ENCODE measurements at places on chromosomes 13 and 19.

- DNase-seq = peak; percentile 81
These were observed at the start of gene CLIP3 for GRCh38 chr19:36032251-36033104. Gene CLIP3 (minus strand): TSS chr19:36032873. CDS start chr19:36032357, 516 bp downstream.

DNA sequence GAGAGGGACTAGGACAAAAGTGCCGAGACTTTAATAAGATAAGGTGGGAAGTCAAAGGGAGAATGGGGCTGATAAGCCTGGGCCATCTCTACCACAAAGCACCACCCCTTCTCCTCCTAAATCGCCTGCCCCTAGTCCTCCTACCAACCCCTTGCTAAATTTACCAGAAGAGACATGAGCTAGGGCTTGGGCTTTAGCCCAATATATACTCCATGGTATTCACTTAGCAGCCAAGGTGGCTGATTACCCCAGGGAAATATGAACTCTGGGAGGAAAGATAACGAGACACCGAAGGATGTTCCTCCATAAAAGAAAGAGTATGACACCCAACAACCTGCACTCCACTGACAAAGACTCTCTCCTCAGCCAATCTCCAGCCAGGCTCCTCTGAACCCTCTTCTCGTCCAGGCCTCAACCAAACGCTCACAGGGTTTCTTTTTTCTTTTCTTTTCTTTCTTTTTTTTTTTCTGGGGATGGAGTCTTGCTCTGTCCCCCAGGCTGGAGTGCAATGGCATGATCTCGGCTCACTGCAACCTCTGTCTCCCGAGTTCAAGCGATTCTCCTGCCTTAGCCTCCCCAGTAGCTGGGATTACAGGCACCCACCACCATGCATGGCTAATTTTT lies 610.2 kb downstream of the UQCRFS1 start:
- no peak for DNase-seq

DNA sequence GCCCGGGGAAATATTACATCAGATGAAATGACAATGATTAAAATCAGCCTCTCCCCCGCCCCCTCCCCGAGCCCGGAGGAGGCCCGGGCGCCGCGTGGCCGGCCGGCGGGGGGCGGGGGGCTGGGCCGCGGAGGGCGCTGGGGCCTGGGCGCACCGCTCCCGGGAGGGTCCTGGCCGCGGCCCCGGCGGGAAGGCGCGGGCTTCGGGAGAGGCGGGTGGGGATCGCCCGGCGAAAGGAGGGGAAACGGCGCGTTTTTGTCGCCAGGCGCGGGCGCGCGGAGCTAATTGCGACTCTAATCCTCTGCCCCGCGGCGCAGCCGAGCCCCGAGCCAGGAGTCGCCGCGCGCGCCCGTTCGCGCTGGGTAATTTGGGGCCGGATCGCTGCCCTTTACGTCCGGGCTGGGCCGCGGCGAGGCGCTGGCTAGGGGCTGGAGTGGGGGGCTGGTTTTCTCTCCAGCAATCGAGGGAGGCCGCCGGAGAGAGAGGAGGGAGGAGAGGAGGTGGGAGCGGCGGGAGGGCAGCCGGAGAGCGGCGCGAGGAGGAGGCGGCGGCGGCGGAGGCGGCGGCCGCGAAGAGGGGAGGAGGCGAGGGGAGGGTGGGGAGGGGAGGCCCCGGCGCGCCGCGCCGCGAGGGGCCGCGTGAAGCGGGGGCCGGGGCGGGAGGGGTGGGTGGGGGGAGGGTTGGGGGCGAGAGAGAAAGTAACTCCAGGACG lies at the start of gene KCTD15:
Gene KCTD15, plus strand, starts transcription at position 707 of the 712 bp plus-strand sequence. CDS start 3,585 bp downstream, outside the sequence.
- DNase-seq = peak; percentile 24

DNA sequence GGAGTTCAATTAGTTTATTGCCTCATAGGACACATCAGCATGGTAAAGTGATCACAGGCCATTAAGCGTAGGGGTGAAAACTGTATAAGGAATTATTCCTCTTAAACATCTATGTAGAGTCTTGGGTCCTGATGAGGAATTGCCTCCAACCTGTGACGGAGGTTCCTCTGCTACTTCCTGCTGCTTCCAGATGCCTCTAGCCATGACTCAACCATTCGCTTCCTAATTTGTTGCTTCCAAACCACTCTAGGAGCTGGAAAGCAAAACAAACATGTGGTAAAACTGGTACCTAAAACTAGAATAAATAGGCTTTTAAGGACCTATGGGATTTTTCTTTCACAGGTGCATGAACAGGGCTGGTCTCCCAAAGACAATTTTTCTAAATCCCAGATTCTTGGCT lies 253.8 kb downstream of the KLF12 start:
- DNase-seq = no peak

DNA sequence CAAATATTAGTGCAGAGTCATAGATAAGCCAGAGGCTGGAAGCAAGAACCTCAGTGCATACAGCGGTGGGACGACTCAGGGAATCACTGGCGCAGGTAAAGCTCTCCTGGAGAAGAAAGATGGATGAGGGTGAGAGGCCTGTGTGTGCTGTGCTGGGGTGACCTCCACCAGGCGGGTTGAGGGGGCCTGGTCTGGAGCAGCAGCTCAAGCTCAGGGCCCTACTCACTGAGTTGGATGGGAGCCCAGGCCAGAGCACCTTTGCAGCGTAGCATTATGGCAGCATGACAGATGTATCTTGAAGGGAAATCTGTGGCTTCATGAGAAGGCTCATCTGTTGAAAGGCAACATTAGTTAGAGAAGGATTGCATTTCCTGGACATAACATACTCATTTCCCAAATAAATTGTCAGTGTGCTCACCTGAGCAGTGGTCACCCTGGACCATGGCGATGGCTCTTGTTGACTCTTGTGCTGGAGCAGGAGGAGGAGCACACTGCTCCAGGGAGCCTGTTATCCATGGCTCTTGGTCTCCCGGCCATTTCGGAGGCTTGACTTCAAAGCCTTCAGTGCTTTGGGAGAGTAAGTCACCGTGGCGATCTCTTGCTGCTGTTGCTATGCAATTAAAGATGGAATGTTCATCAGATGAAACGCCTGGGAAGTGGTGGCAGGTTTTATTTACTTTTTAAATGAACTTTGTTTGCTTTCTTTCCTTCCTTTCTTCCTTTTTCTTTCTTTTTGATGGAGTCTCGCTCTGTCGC lies 25.0 kb downstream of the HNRNPM start:
- DNase-seq = no peak

DNA sequence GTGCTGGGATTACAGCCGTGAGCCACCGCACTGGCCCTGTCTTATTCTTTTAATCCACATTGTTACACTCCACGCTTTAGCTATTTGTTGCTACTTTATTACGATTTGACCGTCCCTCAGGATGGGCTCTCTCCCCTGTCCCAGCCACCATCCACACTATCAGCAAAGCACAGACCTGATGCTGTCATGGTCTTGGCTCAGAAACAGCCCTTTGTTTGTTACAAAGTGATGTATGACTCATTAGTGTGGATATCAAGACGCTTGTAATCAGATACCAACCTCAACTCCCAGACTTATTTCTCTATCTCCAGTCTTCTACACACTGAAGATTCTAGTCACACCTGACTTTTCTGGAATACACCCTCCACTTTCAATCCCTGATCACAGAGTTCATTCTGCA lies 84.6 kb upstream of the FREM2 start:
- no peak for DNase-seq
